ENCODE measurements at places on chromosomes 2 and 18. TPM values are rescaled to one million over a fixed set of nuclear protein-coding genes. Genes with fewer than 3 reads are reported as not detected.
A peak's percentile ranks its signal among the peaks of the same experiment; 100 is the strongest.

GRCh38 chr2:218645126-218645525, 14.3 kb downstream of the ZNF142 start:
- DNase-seq = no peak

Gene HK2
- total RNA-seq = 111 TPM

GRCh38 chr2:28137221-28137620, 246.7 kb downstream of the BABAM2 start:
- no peak for DNase-seq

- no peak for DNase-seq
Observed at GRCh38 chr2:188869550-188869949, 104.6 kb upstream of the COL3A1 start.

DNA sequence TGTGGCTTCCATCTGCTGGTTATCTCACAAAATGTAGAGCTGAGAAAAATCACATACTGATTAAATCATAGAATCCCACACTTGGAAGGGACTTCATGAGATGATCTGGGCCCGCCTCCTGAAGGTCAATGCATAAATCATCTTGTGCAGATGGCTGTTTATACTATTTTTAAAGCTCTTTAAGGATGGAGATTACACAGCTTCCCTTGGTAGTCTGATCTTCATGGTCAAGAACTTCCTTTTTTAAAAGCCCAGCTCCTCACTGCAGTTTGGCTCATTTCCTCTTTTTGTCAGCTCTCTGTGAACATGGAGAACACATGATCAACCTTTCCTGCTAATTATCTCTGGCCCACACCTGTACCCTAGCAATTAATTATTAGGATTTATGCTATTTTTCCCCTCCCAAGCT, 25.9 kb downstream of the GCG start:
- peak; percentile 75 for DNase-seq

GRCh38 chr2:51401546-51401945, 369.6 kb upstream of the NRXN1 start:
- DNase-seq = no peak

Gene OTOF
- 0.07 TPM for total RNA-seq

Gene TCF23
- not detected for total RNA-seq

Gene GKN2
- total RNA-seq = not detected

Gene LYPD6B
- 0.43 TPM for total RNA-seq

DNA sequence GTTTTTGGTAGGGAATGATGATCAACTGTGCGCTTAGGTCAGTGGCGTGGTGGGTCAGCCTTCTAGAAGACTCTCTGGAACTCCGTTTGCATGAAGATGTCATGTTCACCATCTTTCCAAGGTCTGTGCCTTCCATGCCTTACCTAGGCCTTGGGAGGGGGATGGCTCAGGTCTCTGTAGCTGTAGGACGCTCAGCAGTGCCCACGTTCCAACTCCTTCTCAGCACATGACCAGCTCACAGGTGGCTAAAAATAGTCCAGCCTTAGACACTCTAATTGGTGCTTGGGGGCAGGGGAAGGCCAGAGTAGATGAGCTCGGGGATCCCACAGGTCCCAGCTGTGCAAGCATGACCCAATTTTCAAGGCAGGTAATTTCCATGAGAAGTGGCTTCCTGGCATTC, 42.3 kb upstream of the TEX51 start:
- no peak for DNase-seq

- peak; percentile 62 for DNase-seq
Observed at GRCh38 chr2:152176113-152176714, 651 bp upstream of the STAM2 start.

Gene SLC16A14
- 0.29 TPM for total RNA-seq

GRCh38 chr2:160921386-160921964, 238.8 kb upstream of the TANK start:
- DNase-seq = no peak

Gene ARHGAP15
- 82.8 TPM for total RNA-seq

DNA sequence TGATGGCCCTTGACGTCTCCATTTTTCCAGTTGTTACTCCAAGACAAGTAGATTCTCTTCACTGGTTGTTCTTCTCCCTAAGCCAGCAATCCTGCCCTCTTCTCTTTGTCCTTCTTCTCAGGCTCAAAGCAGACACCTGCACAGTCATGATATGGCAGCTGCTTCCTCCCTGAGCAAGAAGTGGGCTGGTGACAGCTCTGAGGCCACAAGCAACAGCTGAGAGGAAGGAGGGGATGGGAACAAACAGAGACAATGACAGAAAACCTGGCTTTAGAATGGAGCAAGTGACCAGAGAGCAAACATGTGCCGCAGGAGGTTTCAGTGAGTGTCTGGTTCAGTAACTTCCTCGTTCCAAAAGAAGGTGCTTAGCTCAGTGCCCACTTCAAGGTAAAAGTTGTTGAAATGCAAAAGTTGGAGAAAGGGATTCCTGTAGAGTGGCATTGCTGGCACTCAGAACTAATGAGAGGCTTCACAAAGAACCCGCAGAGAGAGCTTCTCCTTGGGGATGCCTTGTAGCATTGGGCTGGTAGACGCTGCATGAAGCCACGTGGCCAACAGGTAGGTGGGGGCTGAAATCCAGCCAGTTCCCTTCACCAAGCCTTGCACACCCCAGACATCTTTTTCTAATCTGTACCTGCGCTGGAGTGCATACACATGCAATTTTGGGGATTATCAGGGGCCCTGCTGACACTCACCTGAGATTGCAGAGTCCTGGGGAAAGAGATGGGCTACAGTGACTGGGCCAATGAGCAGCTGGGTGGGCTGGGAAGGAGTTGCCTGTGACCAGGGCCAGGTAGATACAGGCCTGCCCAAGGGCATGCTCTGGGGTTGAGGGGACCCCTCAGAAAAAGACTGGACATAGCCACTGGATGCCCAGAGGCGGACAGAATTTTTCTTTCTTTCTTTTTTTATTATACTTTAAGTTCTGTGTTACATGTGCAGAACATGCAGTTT, 153.3 kb upstream of the RAB12 start:
- no peak for DNase-seq

Gene KYNU
- 0.75 TPM for total RNA-seq

GRCh38 chr2:214376618-214377285, 34.1 kb upstream of the VWC2L start:
- DNase-seq = no peak

Gene LYG2
- total RNA-seq = not detected

Gene COL6A3
- not detected for total RNA-seq

- no peak for DNase-seq
Observed at GRCh38 chr2:138086576-138086975, 122.3 kb downstream of the HNMT start.
